Peyer's patch (tissue), 4 donors: ENCODE measurements at places on chromosomes 12 and 14. TPM values are rescaled to one million over a fixed set of nuclear protein-coding genes. Genes with fewer than 3 reads are reported as not detected.

AICDA gene
- 5.4 TPM for total RNA-seq

PPP1R3E gene
- 21.4 TPM for total RNA-seq

GDF3 gene
- not detected for total RNA-seq

NPAS3 gene
- total RNA-seq = 0.19 TPM

TRIP11 gene
- 55.2 TPM for total RNA-seq

CLEC4D gene
- total RNA-seq = not detected

PLEKHA5 gene
- total RNA-seq = 59.4 TPM

TNFAIP2 gene
- total RNA-seq = 10.5 TPM

CCDC177 gene
- not detected for total RNA-seq

SMIM41 gene
- 6.6 TPM for total RNA-seq

DNA sequence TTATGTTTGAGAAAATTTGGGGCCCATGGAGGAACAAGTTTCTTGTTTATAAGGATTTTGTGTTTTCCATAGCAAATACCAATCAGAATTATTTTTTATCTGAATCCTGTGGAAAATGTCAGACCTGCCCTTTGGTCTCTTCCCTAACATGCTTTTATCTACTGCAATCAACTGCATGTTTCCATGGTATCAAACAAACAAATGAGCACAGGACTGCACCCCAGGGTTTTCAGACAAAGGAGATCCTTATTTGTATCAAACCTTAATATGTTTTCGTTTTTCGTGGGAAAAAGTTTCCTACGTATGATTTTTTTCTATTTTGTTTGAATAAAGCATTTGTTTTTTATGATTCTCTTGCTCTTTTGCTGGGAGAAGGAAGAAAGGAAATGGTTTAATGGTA, 91.1 kb downstream of the GPR135 start:
- DNase-seq = no peak

DNA sequence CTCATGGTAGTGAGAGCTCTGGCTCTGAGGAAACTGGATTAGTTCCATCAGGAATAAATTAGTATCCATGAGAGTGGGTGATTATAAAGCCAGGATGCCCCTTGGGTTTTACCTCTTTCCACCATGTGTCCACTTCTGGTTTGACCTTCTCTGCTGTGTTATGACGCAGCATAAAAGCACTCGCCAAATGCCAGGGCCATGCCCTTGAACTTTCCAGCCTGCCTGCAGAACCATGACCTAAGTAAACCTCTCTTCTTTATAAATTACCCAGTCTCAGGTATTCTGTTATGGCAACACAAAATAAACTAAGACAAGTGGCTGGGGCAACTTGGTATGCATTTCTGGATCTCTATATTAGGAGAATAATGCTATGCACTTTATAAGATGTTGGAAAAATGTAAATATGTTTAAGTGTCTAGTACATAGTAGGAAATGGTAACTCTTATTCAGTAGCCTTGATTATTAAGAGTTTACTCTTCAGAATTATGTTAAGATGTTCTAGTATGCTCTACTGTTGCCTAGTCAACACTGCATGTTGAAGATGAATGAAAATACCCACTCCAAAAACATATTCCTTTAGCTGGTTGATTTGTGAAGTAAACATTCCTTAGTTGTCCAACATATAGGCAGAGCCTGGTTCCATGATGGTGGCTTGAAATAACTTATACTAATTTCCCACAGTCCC, 455.6 kb upstream of the TMPO start:
- DNase-seq = no peak

DNA sequence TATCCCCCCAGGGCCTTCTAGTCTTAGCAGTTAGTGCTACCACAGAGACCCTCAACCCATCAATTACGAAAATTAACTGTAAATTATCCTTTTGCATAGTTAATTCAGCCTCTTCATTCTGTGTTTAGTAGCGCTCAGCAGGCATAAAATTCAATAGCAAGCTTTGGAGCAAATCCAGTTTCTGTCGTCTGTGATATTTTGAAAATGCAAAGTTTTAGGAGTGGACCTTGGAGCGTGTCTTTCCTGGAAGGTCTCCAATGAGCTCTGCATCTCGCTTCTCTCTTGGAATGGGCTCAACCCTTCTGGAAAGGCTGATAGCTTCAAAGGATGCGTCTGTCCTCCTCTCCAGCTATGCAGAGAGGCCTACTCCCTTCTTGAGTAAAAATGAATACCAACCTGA, 222.9 kb downstream of the SLC15A4 start:
- DNase-seq = no peak

GRCh38 chr12:29012673-29013072, 136.4 kb upstream of the FAR2 start:
- DNase-seq = no peak

DNA sequence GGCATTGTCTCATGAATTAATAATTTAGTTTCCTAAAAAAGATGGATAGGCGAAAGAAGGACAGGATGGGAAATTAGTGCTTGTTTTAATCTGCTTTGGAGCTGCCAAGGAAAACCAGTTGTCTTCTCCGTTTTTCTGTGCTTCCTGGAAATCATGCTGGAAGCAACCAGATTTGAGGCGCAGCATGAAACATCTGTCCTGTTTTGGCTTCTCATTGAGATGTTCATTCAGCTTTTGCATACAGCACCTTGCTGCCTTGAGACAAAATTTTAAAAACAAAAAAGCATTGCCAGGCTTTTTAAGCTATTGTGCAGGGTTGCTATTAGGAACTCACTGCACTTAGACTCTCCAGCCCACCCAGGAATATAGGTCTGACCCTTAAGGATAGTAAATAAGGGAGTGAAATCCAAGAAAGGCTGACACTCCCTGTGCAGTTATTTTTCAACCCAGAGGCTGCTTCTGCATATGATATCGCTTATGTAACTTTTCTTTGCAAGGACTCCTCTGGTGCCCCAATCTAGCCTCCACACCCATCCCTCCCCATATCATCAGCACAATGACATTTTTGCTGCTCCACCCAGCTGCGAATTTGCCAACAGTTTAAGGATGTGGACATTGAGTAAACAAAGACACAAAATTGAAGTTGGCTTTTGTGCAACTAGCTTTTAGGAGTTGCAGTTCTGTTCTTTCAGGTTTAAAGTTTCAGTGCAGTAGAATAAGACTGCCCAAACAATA, 46.9 kb upstream of the MDM1 start:
- no peak for DNase-seq

DNA sequence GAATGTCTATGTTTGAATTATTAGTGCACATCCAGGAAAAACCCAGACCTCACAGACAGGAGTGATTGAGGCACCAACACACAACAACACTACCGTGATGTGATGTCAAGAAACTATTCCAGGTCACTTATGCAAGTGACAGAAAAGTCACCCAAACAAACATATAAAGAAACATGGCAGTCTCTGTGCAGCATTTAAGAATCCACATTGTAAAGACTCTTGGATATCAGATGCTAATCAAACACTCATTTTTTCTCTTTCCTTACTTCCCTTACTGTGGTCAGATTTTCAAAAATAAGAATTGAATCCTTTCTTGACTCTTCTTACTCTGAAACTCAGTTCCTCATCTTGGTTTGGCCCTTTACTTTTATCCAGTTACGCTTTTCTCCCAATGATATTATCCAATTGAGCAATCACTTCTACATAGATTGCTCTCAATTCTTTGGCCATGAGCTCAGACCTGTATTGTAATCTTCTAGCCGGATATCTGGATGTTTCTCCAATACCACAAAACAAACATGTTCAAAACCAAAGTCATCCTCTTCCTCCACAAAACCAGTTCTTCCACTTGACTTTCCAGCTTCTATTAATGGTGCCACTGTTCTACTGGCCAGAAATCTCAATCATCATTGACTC, 115.4 kb downstream of the DUSP6 start:
- no peak for DNase-seq

DNA sequence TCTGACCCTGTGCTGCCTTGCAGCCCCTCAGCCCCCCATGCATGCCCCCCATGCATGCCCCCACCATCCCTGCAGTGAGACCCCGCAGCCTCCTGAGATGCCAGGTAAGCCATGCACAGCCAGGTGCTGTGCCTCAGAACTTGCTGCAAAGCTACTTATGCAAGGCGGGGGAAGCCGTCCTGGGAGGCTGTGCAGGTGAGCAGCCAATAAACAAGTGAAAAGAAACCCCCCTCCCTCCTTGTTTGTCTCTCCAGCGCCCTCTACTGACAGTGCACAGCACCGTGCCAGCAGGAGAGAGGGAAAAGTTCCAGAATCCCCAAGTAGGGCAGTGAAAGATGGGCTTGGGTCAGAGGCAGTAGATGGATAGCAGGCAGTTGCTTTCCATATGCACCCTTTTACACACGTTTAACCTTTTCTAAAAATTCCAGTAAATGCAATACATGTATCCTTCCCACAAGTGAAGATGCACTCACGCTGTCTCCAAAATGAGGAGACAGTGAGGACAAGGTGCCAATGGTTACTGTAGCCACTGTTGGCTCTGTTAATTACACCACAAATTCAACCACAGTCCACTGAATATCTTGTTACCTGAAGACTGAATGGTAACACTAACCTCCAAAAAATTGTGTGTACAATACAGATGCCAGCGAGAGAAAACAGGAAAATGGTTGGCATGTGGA, 18.0 kb downstream of the TNFAIP2 start:
- peak; percentile 72 for DNase-seq

- no peak for DNase-seq
Measured at GRCh38 chr12:66409195-66409871, 107.0 kb downstream of the HELB start.

- DNase-seq = no peak
Measured at GRCh38 chr12:105317942-105318621, 12.4 kb upstream of the C12orf75 start.

DNA sequence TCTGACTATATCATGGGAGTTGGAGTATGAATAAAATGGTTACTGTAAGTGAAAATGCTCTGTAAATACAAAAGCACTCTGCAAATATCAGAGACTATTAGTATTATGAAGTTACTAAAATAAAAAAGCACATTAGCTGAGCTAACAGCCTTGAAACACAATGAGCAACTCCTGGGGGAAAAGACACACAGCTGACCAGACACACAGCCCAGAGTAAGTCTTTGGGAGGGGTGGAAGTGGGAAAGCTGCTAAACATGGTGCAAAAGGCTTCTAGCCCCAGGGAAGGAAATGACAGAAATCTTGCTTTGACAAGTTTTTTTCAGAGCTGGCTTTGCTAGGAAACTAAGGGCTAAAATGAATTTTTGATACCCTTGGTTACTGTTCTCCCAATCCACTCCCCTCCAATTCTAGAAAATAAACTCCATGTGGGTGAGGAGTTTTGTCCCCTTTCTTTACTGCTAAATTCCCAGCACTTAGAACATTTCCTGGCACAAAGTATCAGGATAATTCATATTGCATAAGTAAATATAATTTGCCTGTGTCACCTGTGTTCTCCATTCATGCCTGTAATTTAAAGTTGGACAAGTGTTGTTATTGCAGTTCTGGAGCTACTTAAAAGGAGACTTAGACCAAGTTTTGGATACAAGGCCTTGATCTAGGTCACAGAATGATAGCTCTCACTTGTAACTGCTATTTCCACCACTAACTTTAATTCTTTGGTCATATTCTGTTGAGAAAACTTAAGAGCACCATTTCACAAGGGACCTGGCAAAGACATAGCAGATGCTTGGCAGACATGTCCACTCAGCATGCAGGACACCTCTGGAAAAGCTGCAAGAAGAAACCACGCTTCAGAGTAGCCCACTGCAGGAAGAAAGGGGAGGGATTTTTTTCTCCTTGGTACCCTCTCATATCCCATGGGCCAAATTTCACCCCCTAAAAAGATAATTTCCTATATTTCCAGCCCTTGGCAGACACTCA, 19.0 kb upstream of the RAB3IP start:
- no peak for DNase-seq

DNA sequence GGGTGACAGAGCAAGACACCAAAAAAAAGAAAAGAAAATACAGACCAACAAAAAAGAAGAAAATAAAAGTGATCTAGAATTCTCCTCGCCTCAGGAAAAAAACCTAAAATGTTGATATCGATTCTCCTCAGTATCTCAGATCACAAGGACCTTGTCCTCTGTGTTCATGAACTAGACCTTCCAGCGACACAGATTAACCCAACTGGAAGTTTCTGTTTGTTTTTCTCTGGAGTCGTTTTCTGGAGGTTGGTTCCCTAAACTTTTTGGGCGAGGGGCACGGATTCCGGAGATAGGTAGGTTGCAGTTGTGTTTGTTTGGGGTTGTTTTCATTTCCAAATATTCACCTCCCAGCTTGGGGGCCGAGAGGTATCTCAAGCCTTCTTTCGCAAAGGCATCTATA, 559 bp upstream of the RFC5 start:
- DNase-seq = no peak

DNA sequence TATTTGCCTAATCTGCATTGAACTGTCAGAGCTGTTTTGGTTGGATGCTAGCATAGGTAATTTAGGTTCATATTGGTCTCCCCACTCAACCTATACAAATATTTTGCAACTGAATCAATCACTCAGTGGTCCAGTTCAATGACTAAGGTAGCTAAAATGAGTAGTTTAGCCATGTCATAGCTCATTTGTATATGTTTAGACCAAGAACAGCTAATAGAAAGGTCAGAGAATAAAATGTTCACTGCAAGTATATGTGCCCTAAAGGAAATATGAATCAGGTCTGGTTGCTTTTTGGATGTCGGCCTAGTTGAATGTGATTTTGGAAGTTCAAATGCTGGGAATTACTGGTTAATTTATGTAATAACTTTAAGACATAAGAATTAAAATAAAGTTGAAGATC, 883.9 kb downstream of the LRFN5 start:
- DNase-seq = no peak

DNA sequence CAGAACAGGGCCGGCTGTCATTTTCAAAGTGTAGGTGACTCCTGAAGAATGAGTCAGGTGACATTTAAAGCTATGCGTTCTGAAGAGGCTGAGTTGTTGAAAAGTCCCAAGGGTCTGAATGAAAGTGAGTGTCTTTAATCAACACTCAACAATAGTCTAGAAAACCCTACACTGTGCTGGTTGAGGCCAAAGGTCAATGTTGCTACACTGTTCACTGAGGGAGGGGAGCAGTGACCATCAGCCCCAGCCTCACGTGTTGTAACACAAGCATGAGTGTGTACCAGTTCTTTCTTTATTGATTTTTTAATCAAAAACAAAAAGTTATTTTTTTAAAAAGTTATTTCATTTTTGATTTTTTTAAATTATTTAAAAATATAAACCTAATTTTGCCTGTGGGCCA, 418.8 kb upstream of the LRFN5 start:
- no peak for DNase-seq

- no peak for DNase-seq
Measured at GRCh38 chr14:54278087-54278486, 118.7 kb upstream of the CDKN3 start.

GRCh38 chr12:88258396-88258795, 116.3 kb downstream of the TMTC3 start:
- no peak for DNase-seq

DNA sequence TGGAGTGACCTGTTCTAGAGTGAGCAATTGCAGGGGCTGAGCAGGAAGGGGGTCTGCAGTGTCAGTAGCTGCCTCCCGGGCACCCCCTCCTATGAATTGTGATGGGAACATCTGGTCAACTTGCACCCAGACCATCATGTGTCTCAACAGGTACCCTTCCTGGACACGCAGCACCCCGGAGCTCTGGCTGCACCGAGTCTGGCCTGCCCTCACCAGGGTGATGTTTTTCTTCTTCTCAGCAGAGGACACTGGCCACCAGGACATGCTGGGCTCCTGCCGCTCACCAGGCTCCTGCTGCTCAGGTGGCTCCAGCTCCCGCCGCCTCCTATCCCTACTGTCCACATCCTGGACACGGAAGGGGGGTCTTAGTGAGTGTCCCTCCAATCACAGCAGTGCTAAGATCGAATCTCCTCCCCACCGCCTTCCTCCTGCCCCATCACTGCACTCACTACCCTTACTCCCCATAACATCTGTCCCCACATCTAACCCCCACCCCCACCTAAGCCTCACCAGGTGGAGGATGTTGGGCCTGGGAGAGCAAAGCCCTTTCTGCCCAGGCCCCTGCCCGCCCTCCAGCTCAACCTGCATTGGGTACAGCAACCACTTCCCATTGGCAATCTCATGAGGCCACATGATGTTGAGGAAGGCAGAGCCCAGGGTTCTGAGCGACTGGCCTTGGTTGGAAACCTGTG, 14.9 kb downstream of the ITGA7 start:
- DNase-seq = no peak
